Fibroblast of skin of scalp (primary cell): ENCODE measurements at places on chromosomes 5 and 9.

DNA sequence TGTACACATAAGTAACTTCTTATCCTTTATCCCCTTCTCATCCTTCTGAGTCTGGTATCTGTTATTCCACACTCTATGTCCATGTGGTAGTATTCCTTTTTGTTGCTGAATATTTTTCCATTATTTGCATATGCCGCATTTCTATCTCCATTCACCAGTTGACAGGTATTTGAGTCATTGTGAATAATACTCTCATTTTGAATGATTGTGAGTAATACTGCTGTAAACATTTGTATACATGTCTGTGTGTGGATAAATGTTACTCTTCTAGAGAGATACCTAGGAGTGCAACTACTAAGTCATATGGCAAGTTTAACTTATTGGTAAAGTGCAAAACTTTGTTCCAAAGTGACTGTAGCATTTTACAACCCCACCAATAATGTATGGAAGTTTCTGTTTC is 15.6 kb downstream of the RIC1 start:
- DNase-seq, result no peak

DNA sequence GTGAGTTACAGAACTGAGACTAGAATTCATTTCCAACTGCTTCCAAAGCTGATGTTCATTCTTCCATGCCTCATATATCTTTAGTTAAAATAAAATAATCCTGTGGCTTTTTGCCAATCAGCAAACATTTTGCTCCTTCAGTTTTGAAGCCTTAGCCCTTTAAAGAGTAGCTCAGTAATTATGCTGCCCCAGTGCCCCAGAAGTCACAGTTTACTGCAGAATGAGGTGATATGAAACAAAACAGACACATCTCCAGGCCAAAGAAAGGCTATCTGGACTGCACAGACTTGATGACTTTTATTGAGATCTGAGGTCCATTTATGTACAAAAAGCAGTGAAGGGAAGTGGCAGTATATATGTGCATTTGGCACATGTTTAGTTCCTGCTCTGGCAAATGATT is 285.8 kb upstream of the ZNF462 start:
- no peak for DNase-seq

GRCh38 chr5:109961751-109962150 is 272.0 kb downstream of the MAN2A1 start:
- DNase-seq, result no peak

GRCh38 chr5:43648499-43649124 is 45.6 kb downstream of the NNT start:
- DNase-seq, result peak; percentile 51

GRCh38 chr9:12797037-12797436 is 22.2 kb downstream of the LURAP1L start:
- DNase-seq, result no peak

DNA sequence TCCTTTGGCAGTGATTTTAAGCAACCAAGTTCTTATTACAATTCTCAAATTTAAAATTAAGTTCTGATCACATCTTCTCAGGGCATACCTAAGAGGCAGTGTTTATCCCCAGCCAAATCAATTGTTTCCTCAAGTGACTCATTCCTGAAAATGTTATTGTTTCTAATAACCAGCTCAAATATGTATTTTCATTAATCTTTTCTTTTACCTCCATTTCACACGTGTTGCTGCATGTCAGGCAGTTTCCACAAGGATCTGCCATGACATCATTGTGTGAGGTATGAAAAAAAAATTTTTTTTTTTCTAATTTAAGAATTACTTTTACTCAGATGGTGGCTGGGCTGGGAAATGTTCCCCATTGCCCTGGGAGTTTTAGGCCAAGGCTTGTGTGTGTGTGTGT is 113.0 kb upstream of the NTRK2 start:
- DNase-seq, result no peak

DNA sequence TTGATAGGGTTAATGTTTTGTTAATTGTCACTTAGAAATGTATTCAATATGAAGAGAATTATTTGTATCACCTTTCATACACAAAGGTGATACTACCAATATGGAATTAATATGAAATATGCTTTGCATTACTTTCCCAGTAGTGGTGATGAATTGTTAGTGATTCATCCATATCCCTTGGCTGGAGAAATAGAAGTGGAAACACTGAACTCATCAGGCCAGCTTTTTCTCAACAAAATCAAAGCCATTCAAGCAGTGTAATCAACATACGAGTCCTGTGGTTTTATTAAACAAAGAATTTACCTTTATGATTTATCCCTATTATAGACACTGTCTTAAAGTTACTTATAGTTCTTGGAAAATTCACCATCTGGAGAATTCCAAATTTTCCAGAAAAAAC is 264.0 kb upstream of the MEF2C start:
- DNase-seq, result peak; percentile 8

- DNase-seq, result no peak
Observed at GRCh38 chr9:3386753-3387152, 139.0 kb downstream of the RFX3 start.

- DNase-seq, result peak; percentile 34
Observed at GRCh38 chr9:35044071-35044470, 28.4 kb downstream of the VCP start.

DNA sequence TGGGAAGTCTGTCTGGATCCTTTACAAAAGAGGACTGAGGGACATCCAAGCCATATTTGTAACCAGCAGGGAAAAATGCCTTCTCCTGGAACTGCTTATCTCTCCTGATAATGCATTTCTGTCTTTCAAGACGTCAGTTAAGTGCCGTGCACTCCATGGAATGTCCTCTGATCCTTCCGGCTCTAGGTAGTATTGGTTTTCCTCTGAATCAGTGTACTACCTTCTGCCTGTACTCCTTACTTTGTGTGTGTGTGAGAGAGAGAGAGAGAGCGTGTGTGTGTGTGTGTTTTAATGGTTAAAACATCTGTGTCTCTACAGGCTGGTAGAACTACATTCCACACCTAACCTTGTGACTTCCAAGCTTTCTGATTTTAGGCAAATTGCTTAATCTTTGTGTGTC is 89.9 kb downstream of the PIP5K1B start:
- DNase-seq, result no peak

DNA sequence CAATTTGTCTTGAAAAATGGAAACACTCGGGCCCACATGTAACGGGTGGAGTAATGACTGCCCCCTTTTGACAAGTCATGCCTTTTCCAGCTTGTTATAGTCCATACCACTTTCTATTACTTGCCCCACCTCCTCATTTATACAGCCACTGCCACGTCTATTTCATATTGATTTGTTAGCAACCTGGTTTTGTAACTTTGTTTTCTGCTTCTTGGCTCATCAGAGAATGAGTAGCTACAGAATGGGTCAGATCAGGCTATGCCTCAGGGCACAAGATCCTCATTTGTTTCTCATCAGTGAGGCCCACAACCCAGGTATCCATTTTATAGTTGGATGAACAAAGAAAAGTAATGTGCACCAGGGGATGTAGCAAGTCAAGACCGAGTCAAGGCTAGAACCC is 1.7 kb downstream of the GFRA3 start:
- no peak for DNase-seq

DNA sequence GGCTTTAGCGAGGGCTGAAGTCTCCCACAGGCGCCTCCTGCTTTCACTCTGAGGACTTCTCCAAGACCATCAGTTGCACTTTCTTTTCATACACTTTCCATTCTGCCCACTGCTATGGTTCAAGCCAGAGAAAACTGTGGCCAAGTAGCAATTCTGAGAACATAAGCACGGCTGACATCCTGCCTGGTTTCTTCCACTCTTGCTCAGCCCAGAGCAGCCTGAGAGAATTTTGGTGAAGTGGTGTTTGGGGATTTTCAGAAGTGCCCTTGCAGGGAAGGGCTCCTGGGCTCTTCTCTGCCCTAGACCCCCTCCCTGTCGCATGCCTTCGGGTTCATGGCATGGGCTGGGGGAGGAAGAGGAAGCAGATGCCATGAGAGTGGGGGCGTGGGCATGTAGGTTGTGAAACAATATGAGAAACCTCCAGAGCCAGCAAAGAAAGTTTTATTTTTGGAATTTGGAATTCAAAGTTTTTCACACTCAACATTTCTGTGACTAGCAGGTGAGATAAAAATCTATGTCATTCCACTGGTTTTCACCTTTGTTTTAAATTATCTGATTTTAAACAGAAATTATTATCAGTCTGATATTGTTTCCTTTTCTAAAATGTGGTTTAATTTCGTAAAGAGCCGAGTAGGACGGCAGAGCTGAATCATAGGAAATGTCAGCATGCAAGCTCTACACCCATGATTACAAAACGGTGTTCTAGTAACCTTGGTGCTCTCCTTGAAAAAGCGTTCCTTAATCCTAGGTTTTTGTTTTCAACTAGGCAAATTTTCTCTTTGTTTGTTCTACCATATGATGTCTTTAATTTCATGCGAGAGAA is 27.8 kb upstream of the TNFSF8 start:
- no peak for DNase-seq

- DNase-seq, result no peak
Observed at GRCh38 chr5:127006744-127007143, 23.6 kb downstream of the MARCHF3 start.

DNA sequence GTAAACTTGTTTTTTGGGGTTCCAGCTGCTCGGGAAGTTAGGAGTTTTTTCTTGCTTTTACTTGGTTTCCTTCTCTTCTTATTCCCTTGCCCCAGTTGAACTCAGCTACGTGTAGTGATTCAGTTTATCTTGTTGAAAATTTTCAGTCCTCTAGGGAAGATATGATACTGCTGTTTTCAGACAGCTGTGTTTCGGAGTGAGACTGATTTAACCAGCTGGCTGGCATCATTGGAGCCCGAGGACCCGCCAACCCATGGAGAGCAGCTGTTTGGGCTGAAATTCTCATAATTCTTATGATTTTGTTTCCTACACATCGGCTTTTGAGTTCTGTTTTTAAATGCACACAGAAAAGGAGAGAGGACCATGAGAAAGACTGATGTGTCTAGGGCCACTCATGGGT is 271.5 kb downstream of the NR3C1 start:
- no peak for DNase-seq
